Stimulated activated CD4-positive, alpha-beta T cell treated with anti-CD3 and anti-CD28 coated beads, Interleukin-4, amount 100 ng/mL, for 24 hours (primary cell): ENCODE measurements at places on chromosomes 16 and 17.

- DNase-seq = no peak
These were observed 44.4 kb downstream of the YPEL2 start for GRCh38 chr17:59375857-59376256.

GRCh38 chr16:12548270-12548983 is 255.3 kb downstream of the CPPED1 start:
- DNase-seq = no peak

- no peak for DNase-seq
These were observed 2.6 kb downstream of the GID4 start for GRCh38 chr17:18041776-18042175.

- DNase-seq = no peak
These were observed 30.6 kb downstream of the METRNL start for GRCh38 chr17:83109793-83110645.

GRCh38 chr16:2988590-2989099 is 8.4 kb upstream of the PKMYT1 start:
- no peak for DNase-seq

GRCh38 chr17:72336026-72336803 is 215.4 kb downstream of the SOX9 start:
- DNase-seq = no peak

DNA sequence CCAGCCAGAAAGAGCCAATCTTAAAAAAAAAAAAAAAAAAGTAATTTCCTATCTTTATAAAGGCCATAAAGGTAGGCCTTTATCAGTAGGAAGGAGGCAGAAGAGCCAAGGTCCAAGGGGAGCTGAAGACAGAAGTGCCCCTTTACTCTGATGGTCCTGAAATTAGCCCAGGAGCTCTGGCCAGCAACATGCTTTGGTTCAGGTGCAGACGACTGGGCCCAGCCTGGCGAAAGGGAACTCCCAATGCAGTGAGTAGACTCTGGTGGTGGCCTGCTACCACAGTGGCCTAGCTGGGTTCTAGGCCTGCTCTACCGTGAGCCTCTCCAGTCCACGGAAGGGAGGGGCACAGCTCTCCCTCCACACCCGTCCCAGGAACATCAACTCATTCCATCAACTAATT is 23.1 kb upstream of the MEIOB start:
- no peak for DNase-seq

- no peak for DNase-seq
These were observed 49.5 kb downstream of the HLF start for GRCh38 chr17:55314061-55314783.

DNA sequence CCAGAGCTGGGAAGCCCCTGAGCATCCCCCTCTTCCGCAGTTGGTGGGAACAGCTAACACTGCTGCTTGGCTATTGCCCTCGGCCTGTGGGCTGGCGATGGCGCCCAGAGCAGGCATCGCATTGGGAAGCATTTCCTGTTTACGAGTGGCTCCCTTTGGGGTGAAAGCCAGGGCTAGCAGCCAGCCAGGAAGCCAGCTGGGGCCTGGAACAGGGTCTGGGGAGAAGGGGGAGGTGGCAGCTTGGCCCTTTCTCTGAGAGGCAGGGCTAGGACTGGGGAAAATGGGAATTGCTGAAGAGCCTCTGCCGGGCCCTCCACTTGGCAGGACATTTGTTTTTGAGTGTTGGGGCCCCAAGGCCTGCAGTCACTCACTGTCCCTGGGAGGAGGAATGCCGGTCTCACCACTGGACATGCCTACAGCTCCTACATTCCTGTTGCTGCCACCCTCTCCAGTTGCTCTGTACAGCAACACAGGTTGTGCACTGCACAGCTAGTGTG is 2.4 kb upstream of the MTSS2 start:
- no peak for DNase-seq

- no peak for DNase-seq
These were observed 15.5 kb upstream of the SUPT4H1 start for GRCh38 chr17:58367461-58367860.

DNA sequence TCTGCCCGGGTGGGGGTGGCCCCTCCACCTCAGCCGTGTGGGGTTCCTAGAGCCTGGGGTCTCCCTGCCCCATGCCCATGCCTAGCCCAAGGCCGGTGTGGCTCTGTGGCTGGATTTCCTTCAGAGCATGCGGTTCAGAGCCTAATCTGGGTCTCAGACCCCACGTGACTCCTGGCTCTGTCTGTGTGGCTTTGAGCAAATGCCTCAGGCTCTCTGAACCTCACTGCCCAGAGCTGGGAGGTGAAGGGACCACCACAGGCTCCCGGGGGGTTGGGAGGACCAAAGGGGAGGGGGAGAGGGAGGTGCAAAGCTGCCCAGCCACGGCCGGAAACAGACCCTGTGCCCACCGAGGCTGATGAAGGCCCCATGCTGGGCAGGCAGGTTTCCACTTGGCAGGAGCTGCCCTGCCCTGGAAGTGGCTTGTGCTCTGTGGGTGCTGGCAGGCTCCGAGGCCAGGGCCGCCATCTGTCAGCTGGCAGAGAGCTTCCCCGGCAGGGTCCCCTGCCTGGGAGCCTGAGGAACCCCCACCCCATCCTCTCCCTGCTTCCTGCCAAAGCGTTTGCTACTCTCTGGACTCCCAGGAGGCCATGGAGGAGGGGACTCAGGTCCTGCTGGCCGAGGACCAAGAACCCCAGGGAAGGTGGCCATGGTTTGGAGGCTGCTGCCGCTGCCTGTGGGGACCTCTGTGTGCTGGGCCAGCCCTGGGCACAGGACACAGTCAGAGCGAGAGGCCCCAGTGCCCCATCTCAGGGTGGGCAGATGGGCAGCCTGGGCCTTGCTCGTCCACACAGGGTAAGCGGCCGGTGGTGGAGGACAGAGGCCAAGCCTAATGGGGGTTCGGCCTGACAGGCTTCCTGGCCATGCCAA is 4.0 kb downstream of the CDH15 start:
- no peak for DNase-seq
